ENCODE measurements at places on chromosomes 5 and 9.

- DNase-seq = no peak
These were observed 18.9 kb upstream of the GARNL3 start for GRCh38 chr9:127245637-127246164.

DNA sequence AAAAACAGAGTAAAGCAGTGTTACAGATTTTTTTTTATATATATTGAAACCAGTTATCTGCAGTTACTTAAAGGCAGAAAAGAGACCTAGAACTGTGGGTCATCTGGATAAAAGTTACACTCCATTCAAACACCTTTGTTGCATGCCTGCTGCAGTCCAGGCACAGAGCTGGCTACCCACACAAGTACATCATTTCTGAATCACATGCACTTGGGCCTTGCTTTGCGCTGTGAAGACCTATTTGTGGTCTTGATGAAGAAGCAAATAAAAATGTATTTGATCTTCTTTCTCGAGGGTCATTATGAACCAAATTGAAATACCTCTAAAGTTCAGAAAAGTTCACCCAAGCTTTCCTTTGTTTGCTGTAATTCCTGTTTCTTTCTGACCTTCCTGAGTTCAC is 503.0 kb upstream of the ZNF608 start:
- no peak for DNase-seq

DNA sequence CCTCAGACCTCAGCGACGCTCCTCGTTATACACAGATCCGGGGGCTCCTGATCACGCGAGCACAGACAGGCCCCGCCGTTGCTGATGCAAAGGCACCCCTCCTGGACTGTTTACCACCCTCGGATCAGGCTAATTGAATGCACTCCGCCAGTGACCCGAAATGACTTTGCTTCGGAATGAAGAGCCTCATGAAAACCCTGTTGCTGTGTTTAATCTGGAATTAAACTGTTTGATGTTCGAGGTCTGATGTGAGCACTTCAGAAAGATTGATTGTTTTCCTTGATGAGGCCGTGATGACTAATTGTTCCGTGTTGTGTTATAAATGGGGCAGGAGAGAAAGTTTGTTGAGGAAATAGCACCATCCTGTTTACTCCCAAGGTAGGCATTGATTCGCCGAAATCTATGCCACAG is 190.5 kb upstream of the PPP1R26 start:
- DNase-seq = no peak

GRCh38 chr5:110354311-110354710 is 372.2 kb downstream of the TMEM232 start:
- DNase-seq = no peak

GRCh38 chr9:21682981-21683380 is 119.5 kb upstream of the MTAP start:
- no peak for DNase-seq

GRCh38 chr5:178808886-178809285 is 50.9 kb upstream of the ZNF354B start:
- DNase-seq = no peak

- DNase-seq = no peak
These were observed 170.2 kb downstream of the HSD17B3 start for GRCh38 chr9:96131825-96132224.

- no peak for DNase-seq
These were observed 81.7 kb downstream of the GNAQ start for GRCh38 chr9:77949751-77950436.

DNA sequence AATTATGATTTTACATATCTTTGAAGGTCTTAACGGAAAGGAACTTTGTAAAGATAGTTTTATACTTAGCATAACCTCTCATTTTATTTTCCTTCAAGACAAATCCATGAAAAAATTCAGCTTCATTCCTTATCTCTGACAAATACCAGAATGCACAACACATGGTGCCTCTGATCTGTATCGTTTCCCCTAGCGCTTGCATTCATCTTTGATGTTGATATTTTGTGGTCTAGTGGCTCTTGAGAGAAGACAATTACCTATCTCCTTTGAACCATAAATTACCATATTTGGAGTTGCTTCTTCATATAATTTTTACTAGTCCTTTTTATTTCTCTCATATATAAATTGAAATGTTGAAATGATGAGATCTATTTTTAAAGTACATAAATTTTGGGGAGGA is 551.3 kb downstream of the PDE4D start:
- DNase-seq = no peak

GRCh38 chr5:56647099-56647850 is 168.1 kb upstream of the MAP3K1 start:
- DNase-seq = peak; percentile 37

DNA sequence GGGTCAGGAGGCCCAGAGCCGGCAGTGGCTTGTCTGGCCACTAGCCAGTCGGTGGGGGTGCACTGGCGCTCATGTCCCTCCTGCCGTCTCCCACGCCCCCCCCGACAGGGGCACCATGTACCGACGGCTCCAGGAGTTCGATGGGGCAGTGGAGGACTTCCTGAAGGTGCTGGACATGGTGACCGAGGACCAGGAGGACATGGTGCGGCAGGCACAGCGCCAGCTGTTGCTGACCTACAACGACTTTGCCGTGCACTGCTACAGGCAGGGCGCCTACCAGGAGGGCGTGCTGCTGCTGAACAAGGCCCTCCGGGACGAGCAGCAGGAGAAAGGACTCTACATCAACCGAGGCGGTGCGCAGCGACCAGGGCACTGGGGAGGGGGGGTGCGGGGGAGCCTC is 8.1 kb downstream of the TTC16 start:
- no peak for DNase-seq

DNA sequence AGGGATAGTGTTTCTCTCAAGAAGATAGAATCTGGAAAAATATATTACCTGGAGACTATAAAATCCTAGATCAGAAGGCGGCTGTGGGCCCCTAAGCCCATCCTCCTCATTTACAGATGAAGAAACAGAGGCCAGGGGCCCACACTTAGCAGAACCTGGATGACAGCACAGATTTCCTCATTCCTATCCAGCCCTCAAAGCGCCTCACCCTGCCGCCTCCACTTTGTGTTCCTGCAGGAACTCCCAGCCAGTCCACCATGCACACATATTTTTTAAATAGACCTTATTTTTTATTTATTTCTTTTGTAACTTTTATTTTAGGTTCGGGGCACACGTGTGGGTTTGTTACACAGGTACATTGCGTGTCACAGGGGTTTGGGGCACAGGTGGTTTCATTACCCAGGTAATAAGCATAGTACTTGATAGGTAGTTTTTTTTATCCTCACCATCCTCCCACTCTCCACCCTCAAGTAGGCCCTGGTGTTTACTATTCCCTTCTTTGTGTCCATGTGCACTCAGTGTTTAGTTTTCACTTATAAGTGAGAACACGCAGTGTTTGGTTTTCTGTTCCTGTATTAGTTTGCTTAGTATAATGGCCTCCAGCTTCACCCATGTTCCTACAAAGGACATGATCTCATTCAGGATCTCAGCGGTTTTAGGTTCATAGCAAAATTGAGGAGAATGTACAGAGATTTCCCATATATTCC is 85.5 kb upstream of the MAP1B start:
- DNase-seq = no peak

DNA sequence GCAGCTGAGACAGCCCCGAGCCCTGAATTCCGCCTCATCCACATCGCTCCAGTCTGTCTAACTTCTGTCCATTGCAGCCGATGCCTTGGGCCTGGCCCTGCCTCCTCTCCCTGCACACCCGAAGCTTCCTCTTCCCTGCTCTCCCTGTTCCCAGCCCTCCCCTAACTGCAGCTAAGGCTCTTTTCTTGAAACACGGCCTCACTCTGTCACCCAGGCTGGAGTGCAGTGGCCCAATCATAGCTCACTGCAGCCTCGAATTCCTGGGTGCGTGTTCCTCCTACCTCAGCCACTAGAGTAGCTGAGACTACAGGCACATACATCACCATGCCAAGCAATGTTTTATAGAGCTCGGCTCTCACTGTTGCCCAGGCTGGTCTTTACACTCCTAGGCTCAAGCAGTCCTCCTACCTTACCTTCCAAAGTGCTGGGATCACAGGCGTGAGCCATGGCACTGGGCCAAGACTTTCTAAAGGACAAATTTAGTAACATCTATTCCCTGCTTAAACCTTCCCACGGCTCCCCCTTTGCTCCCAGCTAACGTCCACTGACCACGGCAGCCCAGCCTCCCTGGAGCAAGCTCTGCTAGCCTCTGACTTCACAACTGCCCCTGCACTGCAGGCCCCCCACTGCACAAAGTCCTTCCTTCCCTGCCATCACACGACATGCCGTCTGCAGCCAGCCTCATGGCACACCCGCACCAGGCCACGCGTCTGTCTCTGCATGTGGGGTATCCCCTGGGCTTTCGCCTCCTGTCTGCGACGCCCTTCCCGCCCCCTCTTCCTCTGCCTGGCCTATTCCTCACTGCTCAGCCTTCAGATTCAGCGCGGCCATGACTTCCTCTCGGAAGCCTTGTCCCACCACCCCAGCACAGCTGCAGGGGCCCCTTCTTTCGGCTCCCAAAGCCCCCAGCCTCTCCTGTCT is 28.6 kb downstream of the LAMC3 start:
- no peak for DNase-seq

- no peak for DNase-seq
These were observed 25.2 kb upstream of the CTSV start for GRCh38 chr9:97064176-97064575.

- no peak for DNase-seq
These were observed 351.2 kb downstream of the ZNF608 start for GRCh38 chr5:124395287-124395686.

- no peak for DNase-seq
These were observed 9.7 kb upstream of the CTNNA1 start for GRCh38 chr5:138743484-138743883.

- no peak for DNase-seq
These were observed 92.0 kb downstream of the DCP2 start for GRCh38 chr5:113068559-113068958.

DNA sequence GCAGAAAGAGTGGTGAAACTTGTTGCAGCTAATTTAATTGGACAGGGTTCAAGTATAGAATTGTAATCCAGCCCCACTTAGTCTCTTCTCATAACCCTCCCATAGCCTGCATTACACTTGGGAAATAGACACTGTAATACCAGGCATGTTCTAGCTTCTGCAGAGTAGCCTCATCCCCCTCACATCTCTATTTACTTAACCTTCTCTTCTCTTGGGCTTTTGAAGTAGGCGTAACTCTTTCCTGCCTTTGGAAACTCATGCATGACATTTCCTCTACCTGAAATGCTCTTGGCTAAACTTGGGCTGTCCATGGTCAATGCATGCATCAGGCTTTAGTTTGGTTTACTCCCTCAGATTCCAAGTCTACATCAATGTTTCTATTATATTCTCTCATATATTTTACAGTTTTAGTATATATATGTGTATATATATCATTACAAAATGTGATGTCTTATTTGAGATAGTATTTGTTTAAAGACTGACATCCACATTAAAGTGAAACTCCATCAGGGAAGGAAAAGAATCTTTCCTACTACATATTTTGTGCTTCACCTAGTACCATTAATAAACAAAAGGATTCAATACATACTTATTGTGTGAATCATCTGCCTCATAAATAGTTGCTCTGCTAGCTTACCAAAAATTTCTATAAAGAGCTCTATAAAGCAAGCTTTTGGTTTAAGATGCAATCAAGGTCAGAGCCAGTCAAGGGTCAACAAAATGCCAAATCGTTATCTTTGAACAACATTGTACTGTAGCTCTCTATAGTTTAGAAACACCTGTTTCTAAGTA is 1158.0 kb downstream of the MAT2B start:
- no peak for DNase-seq

DNA sequence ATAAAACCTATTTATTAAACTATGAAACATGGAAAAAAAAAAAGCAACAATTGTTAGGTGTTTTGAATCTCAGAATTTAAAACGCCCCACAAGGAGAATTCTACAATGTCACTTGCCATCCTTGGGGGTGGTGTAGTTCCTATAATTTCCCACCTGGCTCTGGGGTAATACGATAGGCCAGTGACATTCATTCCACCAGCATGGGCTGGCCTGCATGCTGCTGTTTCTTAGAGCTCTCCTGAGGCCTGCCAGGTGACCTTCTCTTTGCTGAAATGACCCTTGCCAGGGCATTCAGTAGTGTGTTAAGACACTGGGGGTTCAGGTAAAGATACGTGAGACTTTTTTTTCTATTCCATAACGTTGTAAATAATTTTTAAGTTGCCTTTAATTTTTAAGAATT is 10.0 kb upstream of the ARHGEF28 start:
- no peak for DNase-seq

- no peak for DNase-seq
These were observed 31.0 kb downstream of the ABLIM3 start for GRCh38 chr5:149172261-149172660.

- no peak for DNase-seq
These were observed 231.2 kb downstream of the CHSY3 start for GRCh38 chr5:130135506-130135905.

DNA sequence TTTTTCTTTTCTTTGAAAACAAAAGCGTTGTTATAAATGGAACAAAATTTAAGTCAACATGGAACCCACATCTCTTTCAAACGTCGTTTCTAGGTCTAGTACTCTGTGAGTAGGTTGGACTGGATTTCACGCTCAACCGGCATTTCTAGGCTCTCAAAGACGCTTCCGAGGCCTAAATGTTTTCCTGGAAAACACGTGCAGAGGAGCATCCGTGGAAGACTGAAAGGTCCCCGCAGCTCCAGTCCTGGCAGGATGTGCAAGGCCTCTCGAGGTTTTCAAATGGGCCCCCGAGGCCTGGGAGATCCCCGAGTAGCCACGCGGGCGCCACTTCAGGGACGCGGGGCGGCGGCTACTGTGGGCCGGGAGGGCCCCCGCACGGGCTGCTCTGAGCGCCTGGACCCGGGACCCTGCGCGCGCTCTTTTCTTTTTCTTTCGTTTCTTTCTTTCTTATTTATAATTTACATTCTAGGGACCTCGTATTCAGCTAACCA is 4.2 kb upstream of the IRX2 start:
- DNase-seq = no peak

DNA sequence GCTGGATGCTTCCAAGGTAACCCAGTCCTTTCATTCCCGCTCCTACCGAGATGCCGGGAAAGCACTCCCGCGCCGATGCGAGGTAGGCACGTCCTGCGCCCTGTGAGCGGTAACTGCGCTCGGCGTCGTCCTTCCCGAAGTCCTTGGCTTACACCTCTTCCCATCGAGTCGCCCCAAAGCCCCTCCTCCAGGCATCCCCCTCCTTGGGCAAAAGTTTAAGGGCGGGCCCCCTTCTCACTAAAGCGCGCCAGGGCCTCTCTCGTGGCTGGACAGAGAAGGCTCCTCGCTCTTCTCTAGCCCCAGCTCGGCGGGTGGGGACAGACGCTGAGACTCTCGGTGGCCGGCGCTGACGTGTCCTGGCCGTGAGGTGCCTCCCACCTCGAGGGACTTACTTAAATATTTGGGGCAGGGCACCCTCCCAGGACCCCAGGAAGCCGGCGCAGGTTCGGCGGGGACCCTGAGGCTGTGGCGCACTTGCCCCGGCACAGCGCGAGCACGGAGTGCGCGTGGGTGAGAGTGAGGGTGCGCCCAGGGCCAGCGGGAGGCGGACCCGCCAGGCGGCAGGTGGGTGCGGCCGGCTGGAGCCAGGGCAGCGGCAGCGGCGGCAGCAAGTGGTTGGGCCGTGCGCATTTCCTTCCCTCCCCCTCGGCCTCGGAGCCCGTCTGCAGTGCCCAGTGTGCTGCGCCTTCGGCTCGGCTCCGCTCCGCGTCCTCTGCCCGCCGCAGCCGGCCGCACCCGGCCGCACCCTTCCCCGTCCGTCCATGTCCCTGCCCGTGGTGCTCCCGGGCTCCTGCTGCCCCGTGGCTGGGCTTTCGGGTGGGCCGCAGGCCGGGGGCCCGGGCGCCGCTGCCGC is at the start of gene ENTREP1:
Gene ENTREP1 (plus strand): TSS at position 667 of the 853 bp plus-strand sequence. CDS start 95 bp downstream, at position 762.
- no peak for DNase-seq
